Body of pancreas (tissue), 4 donors: ENCODE measurements at places on chromosomes 5 and 9. TPM values are rescaled to one million over a fixed set of nuclear protein-coding genes. Genes with fewer than 3 reads are reported as not detected.

DNA sequence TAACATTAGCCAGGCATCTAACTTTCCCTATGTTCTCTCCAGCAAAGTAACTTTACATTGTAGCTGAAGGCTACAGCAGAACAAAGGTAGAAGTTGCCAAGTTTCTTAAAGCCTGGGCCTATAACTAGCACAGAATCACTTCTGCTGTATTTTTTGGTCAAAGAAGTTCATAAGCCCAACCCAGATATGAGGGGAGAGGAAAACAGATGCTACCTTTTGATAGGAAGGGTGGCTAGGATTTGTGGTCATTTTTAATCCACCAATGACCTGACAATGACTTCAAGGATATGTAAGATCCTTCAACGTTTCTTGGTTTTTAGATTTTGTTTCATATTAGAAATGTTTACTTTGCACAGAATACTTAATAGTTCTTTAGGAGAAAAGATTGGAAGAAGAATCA is 64.2 kb upstream of the RANBP3L start:
- no peaks in the 10 kb centered on the region for H3K27me3 ChIP-seq
- H3K4me3 ChIP-seq: no peak overlapping the region
- DNase-seq: no peak
- no peaks in the 10 kb centered on the region for H3K36me3 ChIP-seq
- H3K4me1 ChIP-seq: peaks cover 39% of the 10 kb centered on the region

DNA sequence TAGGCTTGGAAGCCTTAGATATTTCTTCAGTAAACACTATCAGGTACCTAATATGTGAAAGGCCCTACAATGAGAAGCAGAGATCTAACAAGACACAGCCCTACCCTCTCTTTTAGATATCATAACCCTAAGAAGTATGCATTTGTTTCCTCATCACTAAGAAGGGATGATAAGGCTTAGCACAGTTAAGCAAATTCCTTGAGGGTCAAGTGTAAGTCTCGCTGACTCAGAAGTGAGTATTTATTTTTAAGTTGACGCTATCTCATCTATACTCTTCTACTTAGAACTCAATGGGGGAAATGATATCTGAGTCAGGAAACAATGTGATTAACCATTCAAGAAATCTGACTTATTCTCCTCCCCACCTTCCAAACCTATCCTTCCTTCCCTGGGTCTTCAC is 149.7 kb downstream of the ESM1 start:
- H3K27ac ChIP-seq: no peak overlapping the region
- no peak for DNase-seq
- H3K4me3 ChIP-seq: no peak overlapping the region
- H3K36me3 ChIP-seq: no peaks in the 10 kb centered on the region
- peaks cover 17% of the 10 kb centered on the region for H3K4me1 ChIP-seq
- no peaks in the 10 kb centered on the region for H3K27me3 ChIP-seq

DNA sequence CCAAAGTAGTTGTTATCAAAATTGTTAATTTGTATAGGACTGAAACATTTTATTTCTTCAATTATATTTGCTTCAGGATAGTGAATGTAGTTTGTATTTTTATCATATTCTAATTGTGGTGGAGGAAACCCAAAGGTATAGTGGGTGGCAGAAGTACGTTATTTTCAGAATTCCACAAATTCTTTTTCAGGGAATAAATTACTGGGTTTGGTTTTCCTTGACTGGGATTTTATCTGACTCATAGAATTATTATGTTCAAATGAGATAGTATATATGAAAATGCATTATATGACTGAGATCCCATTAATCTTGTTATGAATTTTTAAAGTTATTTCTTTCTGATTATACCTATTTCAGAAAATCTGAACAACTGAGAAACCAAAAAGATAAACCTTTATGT is 73.7 kb downstream of the VPS13A start:
- no peaks in the 10 kb centered on the region for H3K4me1 ChIP-seq
- H3K27ac ChIP-seq: no peak overlapping the region
- DNase-seq: no peak

Gene BTNL3
- total RNA-seq: not detected

Gene TAF11L10
- not detected for total RNA-seq
